Omental fat pad (tissue), 4 donors: ENCODE measurements at places on chromosomes 6 and 20.

DNA sequence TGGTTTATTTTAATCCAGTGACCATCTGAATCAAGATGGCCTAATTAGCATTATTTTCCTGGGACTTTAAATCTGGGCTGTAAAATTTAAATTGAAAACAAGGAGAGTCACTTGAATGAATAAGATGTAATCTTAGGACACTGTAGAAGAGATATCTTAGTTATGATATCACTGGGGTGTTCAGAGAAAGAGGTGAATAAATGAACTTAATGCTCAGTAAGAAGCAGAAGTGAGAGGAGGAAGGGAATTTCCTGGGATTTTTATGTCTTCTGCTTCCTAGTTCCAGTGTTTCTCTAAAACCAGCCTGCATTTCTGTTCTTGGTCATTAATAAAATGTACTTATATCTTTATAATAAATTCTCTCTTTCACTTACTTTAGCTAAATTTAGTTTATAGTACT, 136.8 kb upstream of the PTPRK start:
- no peak for DNase-seq

DNA sequence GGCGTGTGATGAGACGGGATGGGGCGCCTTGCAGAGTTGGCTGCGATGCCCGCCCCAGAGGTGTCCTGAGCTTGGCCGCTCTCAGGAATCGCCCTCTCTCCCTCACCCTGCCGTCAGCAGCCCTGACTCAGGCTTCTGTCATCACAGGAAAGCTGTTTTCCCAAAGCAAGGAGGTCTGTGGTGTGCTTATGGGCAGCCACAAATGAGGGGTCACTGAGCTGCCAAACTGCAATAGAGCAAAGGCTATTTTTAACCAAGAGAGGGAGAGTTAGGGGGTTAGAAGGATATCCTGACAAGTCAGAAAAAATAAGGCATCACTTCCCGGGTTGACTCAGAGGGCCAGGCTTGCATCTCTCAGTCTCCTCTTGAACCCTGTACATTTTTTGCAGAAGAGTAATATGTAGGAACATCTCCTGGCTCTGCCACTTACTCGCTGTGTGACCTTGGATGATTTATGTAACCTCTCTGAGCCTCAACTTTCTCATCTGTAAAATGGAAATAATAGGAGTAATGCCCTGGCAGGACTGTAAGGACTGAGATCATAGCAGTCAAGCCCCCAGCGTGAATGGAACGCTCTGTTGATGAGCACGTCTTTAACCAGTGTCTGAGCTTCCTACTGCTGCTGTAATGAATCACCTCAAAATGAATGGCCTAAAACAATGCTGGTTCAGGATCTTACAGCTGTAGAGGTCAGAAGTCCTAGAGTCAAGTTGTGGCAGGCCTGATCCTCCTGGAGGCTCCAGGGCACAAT, 181.9 kb downstream of the NFATC2 start:
- no peak for DNase-seq

DNA sequence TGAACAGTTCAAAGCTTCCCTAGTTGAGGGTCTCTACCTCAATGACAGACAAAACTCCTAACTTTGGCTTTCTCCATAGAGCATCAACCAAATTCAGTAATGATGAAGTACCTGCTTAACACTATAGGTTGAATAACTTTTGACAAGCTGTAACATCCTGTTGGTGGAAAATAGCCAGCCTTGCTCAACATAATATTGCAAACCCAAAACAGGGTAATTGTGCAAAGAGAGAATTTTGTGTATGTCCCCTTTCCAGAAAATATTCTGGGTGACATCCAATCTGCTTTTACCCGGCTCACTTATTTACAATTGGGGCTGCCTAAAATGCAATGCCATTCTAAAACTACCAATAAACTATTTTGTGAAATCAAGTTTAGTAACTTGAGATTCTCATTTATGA, 72.8 kb downstream of the ATXN1 start:
- no peak for DNase-seq

- DNase-seq, result no peak
Measured at GRCh38 chr6:157585274-157586087, 204.5 kb downstream of the ZDHHC14 start.

DNA sequence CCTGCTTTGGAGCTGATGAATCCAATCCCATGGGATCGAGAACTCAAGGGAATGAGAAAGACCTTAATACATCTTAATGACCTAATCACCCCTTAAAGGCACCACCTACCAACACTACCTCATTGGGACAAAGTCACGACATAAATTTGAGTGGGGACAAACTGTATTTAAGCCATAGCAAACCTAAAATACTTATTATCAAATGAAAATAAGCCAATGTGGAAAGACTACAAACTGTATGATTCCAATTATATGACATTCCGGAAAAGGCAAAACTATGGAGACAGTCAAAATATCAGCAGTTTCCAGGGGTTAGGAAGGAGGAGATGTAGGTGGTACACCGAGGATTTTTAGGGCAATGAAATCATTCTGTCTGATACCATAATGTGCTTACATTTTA, 53.3 kb upstream of the NCOA3 start:
- no peak for DNase-seq

- no peak for DNase-seq
Measured at GRCh38 chr20:16612706-16613105, 39.5 kb upstream of the KIF16B start.

GRCh38 chr6:71997341-71997740, 111.0 kb downstream of the RIMS1 start:
- DNase-seq, result no peak

DNA sequence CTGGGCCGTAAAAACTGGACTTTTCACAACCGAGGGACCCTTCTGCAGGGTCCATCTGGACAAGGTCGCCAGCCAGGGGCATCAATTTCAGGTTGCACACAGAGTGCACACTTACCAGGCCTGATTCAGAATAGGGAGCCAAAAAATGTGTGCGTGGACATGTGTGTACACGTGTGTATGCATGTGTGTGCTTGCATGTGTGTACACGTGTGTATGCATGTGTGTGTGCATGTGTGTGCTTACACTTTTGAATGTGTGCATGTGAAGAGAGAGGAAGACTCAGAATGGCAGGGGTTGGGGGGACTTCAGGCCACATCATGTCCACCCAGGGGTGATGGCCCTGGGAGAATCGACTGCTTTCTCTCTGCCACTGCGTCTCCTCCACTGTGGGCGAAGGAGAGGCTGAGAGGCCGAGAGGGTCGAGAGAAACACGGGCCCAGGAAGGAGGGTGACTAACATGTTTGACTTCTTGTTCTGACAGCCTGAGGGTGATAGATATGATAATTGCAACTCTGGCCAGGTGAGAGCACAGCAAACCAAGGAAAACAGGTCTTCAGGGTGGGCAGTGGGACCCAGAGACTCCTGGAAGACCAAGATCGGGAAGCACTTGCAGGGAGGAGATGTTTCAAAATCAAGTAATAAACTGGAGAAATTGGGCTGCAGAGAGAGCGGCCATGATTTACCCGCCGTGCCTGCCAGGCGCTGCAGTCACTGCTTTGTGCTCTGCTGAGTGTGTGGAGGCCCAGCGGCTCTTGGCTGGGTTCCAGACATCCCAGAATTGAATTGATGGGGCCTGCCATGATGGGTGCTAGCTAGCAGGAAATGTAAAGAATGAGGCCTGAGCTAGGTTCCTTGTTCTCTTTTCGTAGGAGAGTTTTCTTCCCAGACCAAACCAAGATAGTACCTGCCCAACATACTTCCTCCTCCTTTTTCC, 310.8 kb downstream of the QKI start:
- DNase-seq, result no peak

GRCh38 chr6:35463292-35463691, 4.9 kb upstream of the RPL10A start:
- DNase-seq, result no peak
